ENCODE measurements at places on chromosomes 3 and 15. TPM values are rescaled to one million over a fixed set of nuclear protein-coding genes. Genes with fewer than 3 reads are reported as not detected.
A peak's percentile ranks its signal among the peaks of the same experiment; 100 is the strongest.

Gene SNRPN
- 101 TPM for total RNA-seq

Gene PRR20G
- not detected for total RNA-seq

Gene UBAP1L
- 1.2 TPM for total RNA-seq

Gene PLA2G4E
- not detected for total RNA-seq

Gene C3orf22
- total RNA-seq, result not detected

Gene NRG4
- not detected for total RNA-seq

GRCh38 chr15:94293411-94294402 is 62.3 kb downstream of the MCTP2 start:
- no peak overlapping the region for H3K27ac ChIP-seq
- H3K36me3 ChIP-seq, result no peaks in the 10 kb centered on the region
- H3K4me3 ChIP-seq, result no peak overlapping the region
- H3K27me3 ChIP-seq, result no peaks in the 10 kb centered on the region
- H3K4me1 ChIP-seq, result no peaks in the 10 kb centered on the region

DNA sequence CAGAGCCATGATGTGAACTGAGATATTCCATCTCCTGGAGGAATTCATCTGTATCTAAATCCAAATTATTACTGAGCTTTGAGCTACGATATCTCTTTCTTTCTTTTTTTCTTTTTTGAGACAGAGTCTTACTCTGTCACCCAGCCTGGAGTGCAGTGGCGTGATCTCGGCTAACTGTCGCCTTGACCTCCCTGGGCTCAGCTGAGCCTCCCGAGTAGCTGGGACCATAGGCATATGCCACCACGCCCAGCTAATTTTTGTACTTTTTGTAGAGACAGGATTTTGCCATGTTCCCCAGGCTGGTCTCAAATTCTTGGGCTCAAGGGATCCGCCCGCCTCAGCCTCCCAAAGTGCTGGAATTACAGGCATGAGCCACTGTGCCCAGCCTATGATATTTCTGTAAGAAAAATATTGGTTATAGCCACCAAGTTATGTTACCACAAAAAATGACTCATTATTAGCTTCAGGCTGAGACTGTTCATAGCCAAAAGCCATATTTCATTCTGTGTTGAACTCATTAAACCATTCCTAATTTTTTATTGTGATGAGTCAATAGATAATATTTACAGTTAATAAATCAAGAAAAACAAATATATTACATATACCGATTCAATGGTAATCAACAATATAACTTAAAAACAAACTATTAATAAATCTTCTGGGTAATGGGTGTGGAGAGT is 27.1 kb upstream of the SLC30A4 start:
- H3K27me3 ChIP-seq, result no peaks in the 10 kb centered on the region
- no peaks in the 10 kb centered on the region for H3K36me3 ChIP-seq
- no peak overlapping the region for H3K27ac ChIP-seq
- DNase-seq, result no peak
- H3K4me1 ChIP-seq, result no peaks in the 10 kb centered on the region
- no peak overlapping the region for H3K4me3 ChIP-seq

- H3K4me1 ChIP-seq, result no peaks in the 10 kb centered on the region
- H3K4me3 ChIP-seq, result no peak overlapping the region
- H3K27me3 ChIP-seq, result no peaks in the 10 kb centered on the region
- no peak for DNase-seq
Measured at GRCh38 chr3:183349421-183350157, 78.8 kb downstream of the MCF2L2 start.

DNA sequence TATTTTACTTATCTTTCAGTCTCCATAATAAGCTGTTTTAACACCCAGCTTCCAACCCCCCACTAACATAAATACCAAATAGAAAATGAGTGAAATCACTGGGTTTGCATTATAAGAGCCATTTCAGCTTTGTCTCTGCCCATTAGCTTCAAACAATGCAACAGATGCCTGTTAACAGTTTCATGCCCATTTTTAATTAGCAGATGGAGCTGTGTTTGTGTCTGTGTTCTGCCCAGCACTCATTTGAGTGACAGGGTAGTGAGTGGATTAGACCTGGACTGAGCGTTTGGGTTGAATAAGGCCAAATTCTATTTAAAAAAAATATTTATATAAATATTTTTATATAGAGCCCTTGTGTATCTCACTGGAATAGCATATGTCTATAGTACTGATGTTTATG is 7.4 kb downstream of the RAB8B start:
- H3K4me3 ChIP-seq, result no peak overlapping the region
- H3K4me1 ChIP-seq, result peaks cover 47% of the 10 kb centered on the region
- DNase-seq, result no peak
- H3K36me3 ChIP-seq, result no peaks in the 10 kb centered on the region
- no peaks in the 10 kb centered on the region for H3K27me3 ChIP-seq

- no peak overlapping the region for H3K4me3 ChIP-seq
- H3K36me3 ChIP-seq, result no peaks in the 10 kb centered on the region
- peaks cover 14% of the 10 kb centered on the region for H3K4me1 ChIP-seq
Measured at GRCh38 chr15:101115786-101116680, 135.8 kb downstream of the CHSY1 start.

- DNase-seq, result no peak
- peak overlapping the region; percentile 51 for H3K4me3 ChIP-seq
- H3K36me3 ChIP-seq, result no peaks in the 10 kb centered on the region
- peaks cover 51% of the 10 kb centered on the region for H3K4me1 ChIP-seq
- no peaks in the 10 kb centered on the region for H3K27me3 ChIP-seq
Measured at GRCh38 chr3:141094790-141095545, 43.8 kb downstream of the SPSB4 start.

DNA sequence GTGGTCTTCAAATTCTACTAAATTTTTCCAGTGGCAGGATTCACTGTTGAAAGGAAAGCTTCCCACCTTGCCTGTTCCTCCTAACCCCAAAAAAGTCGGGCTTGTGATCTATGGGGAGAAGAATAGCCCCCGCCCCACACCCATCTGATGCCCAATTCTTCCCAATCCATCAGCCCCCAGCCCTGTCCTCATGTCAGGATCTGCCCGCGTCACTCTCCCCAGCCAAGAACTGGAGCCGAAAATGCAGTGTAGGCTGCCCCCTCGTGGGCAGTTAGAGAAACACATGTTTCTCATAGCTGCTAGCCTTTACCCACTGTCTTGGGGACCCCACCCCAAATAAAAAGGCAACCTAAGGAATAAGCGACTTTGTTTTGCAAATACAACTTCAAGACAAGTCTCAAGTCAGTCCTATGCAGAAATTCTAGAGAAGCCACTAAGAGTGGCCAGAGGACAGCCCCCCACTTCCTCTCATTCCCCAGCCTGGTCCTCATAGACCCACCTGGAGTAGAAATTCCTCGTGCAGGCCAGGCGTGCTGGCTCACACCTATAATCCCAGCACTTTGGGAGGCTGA is 13.0 kb upstream of the CSK start:
- H3K27me3 ChIP-seq, result no peaks in the 10 kb centered on the region
- H3K27ac ChIP-seq, result no peak overlapping the region
- no peak for DNase-seq

- H3K36me3 ChIP-seq, result no peaks in the 10 kb centered on the region
- H3K4me1 ChIP-seq, result peaks cover 20% of the 10 kb centered on the region
- no peak for DNase-seq
- H3K4me3 ChIP-seq, result no peak overlapping the region
- no peak overlapping the region for H3K27ac ChIP-seq
Measured at GRCh38 chr3:195416795-195417194, 26.0 kb downstream of the ACAP2 start.

- no peak for DNase-seq
- peaks cover 21% of the 10 kb centered on the region for H3K4me1 ChIP-seq
- no peaks in the 10 kb centered on the region for H3K27me3 ChIP-seq
- no peak overlapping the region for H3K27ac ChIP-seq
Measured at GRCh38 chr15:95604634-95605036, 725.9 kb upstream of the NR2F2 start.

DNA sequence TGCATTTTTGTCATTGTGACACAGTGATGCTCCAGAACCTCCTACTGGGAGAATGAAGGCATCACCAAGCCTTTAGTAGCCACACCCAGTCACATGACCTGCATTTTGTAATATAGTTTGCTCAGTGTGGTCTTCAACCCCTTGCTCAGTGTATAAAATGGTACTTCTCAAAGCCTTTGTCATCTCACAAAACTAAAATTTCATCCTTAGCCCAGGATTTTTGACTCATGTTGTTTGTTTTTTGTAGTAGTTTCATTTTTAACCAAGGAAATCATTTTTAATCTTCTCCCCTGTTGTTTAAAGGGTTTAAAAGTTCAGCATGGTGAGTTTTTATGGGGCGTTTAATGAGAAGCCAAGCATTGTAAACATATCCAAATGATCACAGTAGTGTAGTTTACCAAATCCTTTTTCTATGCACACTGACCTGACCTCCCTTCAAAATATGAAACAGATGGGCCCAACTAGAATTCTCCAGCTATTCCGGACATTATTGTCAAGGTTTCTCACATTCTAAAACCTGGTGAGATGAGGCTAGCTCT is 123.5 kb upstream of the IL12A start:
- H3K4me1 ChIP-seq, result peaks cover 67% of the 10 kb centered on the region
- H3K27me3 ChIP-seq, result no peaks in the 10 kb centered on the region
- H3K36me3 ChIP-seq, result no peaks in the 10 kb centered on the region
- peak overlapping the region; percentile 59 for H3K27ac ChIP-seq

GRCh38 chr15:36050899-36051298 is 504.9 kb upstream of the DPH6 start:
- DNase-seq, result no peak
- H3K36me3 ChIP-seq, result no peaks in the 10 kb centered on the region
- H3K4me3 ChIP-seq, result no peak overlapping the region
- no peaks in the 10 kb centered on the region for H3K4me1 ChIP-seq
- no peaks in the 10 kb centered on the region for H3K27me3 ChIP-seq

DNA sequence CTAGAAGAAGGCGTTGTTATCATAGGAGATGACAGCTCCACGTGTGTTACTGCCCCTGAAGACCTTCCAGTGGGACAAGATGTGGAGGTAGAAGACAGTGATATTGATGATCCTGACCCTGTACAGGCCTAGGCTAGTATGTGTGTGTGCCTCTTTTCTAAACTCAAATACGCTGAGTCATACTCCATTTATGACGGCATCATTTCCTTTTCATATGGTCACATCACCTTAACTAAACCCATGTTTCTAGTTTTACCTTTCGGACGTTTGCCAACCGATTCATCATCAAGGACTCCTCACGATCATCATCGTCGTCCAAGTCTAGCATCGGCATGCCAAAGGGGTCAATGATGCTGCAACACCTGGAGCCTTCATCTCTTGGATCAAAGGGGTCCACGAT is 149.0 kb downstream of the CBLB start:
- DNase-seq, result no peak
- peaks cover 53% of the 10 kb centered on the region for H3K36me3 ChIP-seq
- no peak overlapping the region for H3K4me3 ChIP-seq
- H3K4me1 ChIP-seq, result no peaks in the 10 kb centered on the region
- no peak overlapping the region for H3K27ac ChIP-seq

GRCh38 chr3:130490241-130490640 is 26.7 kb upstream of the COL6A6 start:
- H3K27ac ChIP-seq, result no peak overlapping the region
- H3K4me3 ChIP-seq, result no peak overlapping the region
- no peaks in the 10 kb centered on the region for H3K27me3 ChIP-seq
- H3K36me3 ChIP-seq, result no peaks in the 10 kb centered on the region

DNA sequence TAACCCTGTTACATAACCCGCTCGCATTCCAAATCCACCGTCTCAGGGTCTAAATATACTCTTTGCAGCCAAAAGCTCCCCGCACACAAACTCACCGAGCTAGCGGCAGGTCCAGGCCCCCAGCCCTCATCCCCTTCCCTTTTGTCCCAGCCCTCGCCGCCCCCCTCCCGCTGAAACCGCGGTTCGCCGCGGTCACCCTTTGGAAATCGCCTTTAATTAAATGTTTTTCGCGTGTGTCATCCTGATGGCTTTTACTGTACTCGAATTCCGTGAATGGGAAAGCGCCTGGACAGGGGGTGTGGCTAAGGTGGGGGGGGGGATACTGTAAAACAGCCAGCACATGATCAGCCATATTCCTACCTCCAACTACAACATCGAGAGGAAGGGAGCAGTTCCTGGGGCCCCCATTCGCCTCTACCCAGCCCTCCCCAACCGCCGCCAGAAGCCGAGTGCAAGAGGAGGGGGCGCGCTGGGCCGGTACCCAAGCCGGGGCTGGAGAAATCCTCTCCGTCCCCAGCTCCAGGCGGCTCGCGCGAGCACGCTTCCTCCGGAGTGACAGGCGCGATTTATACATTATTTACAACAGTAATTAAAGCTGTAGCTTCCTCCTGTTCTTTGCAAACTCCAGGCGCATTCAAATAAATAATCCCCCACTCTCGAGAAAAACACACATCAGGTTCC is 1.7 kb downstream of the RORA start:
- peak overlapping the region; percentile 76 for H3K4me3 ChIP-seq
- no peak for DNase-seq
- peaks cover 39% of the 10 kb centered on the region for H3K4me1 ChIP-seq
- H3K36me3 ChIP-seq, result no peaks in the 10 kb centered on the region

DNA sequence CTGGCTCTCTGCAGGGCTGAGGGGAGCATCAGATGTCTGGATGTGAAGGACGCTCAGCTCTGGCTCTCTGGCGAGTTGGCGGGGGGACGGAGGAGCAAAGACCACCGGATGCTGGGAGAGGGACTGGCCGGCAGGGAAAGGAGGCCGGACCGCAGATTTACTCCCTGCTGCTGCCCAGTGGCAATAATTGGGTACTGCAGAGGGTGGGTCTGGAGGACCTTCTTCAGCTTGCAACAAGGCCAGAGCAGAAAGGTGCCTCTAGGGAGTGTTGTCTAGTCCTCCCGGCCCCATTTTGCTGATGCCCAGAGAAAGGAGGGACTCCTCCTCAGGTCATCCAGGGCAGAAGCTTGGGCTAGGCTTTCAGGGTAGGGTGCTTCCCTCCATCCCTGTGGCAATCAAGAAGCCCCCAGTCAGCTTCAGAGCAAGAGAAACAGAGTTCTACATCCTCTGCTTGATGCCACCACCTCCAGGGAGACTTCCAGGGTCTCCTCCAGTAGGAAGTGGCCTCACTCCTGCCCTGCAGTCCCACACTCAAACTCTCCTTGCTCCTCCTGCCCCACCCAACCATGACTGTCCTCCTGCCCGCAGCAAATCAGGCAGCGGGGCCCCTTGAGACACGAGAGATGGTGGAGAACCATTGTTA is 20.3 kb upstream of the CSPG4 start:
- no peak for DNase-seq
- H3K4me1 ChIP-seq, result peaks cover 36% of the 10 kb centered on the region
- H3K27me3 ChIP-seq, result no peaks in the 10 kb centered on the region
- H3K36me3 ChIP-seq, result no peaks in the 10 kb centered on the region

- H3K4me1 ChIP-seq, result peaks cover 10% of the 10 kb centered on the region
- no peaks in the 10 kb centered on the region for H3K27me3 ChIP-seq
- no peak overlapping the region for H3K27ac ChIP-seq
- H3K4me3 ChIP-seq, result no peak overlapping the region
- peaks cover 28% of the 10 kb centered on the region for H3K36me3 ChIP-seq
Measured at GRCh38 chr15:74027688-74028087, 33.2 kb downstream of the PML start.

- H3K4me3 ChIP-seq, result no peak overlapping the region
- no peaks in the 10 kb centered on the region for H3K4me1 ChIP-seq
- DNase-seq, result no peak
- H3K36me3 ChIP-seq, result no peaks in the 10 kb centered on the region
Measured at GRCh38 chr3:94226078-94226477, 163.2 kb downstream of the NSUN3 start.

Data from esophagus muscularis mucosa (tissue), 4 donors.